Vagina (tissue), 2 donors: ENCODE measurements at places on chromosomes 1 and 21.

- DNase-seq: no peak
These were observed 55.1 kb downstream of the PLPP3 start for GRCh38 chr1:56524263-56524662.

- DNase-seq: no peak
These were observed 1.7 kb downstream of the HLX start for GRCh38 chr1:220880726-220881506.

DNA sequence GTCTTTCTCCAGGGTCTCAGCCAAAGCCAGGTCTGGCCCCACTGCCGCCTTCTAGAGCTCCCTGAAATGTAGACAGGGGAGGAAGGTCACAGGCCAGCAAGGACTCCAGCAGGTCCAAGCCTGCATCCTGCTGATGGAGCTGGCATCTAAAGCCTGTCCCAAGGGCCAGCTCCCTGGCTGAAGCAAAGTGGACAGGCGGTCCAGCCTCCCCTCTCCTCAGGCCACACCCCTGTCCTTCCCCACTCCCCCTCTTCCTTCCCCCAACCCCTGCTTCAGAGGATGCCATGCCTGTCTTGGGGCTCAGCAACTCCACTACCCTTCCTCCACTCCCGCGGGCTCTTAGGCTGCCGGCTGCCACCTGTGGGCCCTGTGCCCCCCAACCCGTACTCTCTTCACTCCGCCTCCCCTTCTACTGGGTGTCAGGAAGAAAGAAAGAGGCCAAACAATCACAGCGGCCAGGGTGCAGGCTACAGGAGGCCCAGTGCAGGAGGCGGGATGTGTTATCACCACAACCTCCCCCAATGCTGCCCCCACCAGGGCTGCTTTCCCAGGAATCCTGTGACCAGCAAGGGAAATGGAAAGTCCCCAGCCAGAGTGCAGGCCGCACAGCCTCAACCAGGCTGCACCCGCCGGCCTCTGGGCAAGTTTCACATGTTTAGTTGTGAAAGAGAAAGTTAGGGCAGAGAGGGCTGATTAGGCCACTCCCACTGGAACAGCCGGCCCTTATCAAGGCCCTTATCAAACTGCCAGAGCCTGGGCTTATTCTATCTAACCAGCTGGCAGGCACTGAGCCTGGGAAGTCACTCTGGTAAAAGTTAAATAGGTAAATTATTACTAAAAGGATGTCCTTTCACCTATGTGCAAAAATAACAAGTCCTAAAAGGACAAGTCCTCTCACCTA lies 34.1 kb downstream of the ACOT7 start:
- no peak for DNase-seq

GRCh38 chr1:22775478-22775877 lies 64.8 kb downstream of the EPHB2 start:
- no peak for DNase-seq
